Mesothelial cell of epicardium (in vitro differentiated cells): ENCODE measurements at places on chromosomes 13 and 19.

- H3K4me3 ChIP-seq: peak overlapping the region; percentile 28
- peak overlapping the region; percentile 85 for H3K27ac ChIP-seq
- peaks cover 38% of the 10 kb centered on the region for H3K4me1 ChIP-seq
- H3K27me3 ChIP-seq: no peaks in the 10 kb centered on the region
- peaks cover 26% of the 10 kb centered on the region for H3K36me3 ChIP-seq
These were observed 17.7 kb downstream of the GPC6 start for GRCh38 chr13:93244141-93244917.

DNA sequence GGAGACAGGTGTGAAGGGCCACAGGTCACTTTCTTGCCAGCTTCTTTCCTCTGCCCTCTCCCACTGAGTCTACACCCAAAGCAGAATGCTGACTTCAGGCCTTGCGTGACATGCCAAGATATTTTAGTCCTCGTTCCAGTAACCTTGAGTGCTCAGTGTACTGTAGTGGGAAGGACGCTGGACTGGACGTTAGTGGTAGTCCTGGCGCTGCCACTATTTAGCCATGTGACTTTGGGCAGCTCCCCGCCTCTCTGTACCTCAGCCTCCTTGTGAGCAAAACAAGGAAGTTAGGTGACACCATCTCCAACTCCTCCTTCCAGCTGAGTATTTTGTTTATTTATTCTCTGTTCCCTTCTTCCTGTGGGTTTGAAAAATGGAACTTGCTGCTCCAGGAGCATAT lies 86.1 kb downstream of the FRY start:
- H3K27me3 ChIP-seq: no peaks in the 10 kb centered on the region
- no peak overlapping the region for H3K4me3 ChIP-seq
- no peak overlapping the region for H3K27ac ChIP-seq
- DNase-seq: no peak
- peaks cover 21% of the 10 kb centered on the region for H3K4me1 ChIP-seq

DNA sequence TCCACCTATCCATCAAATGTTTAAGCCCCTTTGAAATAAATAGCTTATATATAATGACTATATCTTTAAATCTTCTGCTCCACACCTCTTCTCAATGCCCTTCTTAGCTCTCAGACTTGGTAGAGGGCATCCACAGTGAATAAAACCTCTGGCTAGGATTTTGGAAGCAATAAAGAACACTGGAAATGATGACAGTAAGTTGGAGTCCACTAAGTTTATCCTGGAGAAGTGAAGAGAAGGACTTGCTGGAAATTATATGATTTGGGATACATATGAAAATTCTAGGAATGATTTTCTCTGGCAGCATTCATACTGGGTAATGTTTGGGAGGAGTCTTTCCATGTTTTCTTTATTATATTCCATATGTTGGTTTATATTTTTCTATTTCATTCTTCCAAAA lies 133.5 kb upstream of the KL start:
- H3K27ac ChIP-seq: no peak overlapping the region
- no peaks in the 10 kb centered on the region for H3K27me3 ChIP-seq
- peaks cover 30% of the 10 kb centered on the region for H3K4me1 ChIP-seq

DNA sequence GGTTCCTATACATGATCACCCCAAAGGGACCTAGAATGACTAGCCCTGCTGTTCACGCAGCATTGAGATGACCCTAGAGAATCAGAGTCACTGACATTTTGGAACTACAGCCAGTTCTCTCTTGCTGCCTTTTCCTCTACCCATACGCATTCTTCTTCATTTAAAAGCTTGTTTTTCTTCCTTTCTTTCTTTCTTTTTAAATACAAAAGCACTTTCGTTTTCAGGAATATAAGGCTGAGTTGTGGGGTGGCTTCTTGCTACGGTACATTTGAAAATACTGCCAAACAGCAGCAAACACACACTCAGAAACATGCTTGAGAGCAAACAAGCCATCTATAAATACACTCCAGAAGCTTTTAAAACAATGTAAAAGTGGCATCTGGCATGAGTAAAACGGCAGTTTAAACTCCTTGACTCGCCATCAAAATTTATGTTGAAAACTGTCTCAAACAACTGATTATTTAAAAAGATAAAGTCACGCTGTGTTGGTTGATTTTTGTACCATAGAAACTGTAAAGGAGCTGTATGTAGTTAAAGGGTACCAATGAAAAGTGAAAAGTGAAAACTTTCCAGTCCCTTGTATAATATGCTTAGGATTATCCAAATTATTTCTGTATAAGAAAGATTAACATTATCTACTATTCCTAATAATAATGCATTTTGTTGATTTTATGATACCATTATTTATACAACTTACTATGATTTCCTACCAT lies 95.6 kb downstream of the PCDH9 start:
- DNase-seq: no peak
- H3K4me3 ChIP-seq: no peak overlapping the region
- H3K27ac ChIP-seq: peak overlapping the region; percentile 69
- H3K36me3 ChIP-seq: no peaks in the 10 kb centered on the region
- no peaks in the 10 kb centered on the region for H3K27me3 ChIP-seq
- H3K4me1 ChIP-seq: peaks cover 17% of the 10 kb centered on the region

DNA sequence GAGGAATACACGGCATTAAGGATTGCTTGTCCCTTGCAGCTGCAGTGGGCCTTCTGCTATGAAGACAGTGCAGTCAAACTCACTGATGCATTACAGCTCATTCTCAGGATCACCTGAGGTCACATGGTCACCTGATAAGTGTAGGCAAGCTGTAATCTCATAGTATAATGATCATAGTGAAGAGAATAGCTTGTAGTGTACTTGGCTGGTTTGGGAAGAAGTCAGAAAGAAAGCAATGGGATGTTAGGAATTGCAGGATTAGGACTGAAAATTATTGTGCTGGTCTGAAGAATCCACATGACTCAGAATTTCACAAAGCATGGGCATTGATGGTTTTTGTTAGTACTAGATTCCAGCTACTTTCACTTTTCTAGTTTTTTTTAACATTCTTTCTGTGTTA lies 76.7 kb downstream of the MBNL2 start:
- H3K4me3 ChIP-seq: no peak overlapping the region
- H3K36me3 ChIP-seq: peaks cover 9% of the 10 kb centered on the region
- no peak overlapping the region for H3K27ac ChIP-seq
- DNase-seq: no peak
- H3K27me3 ChIP-seq: no peaks in the 10 kb centered on the region

DNA sequence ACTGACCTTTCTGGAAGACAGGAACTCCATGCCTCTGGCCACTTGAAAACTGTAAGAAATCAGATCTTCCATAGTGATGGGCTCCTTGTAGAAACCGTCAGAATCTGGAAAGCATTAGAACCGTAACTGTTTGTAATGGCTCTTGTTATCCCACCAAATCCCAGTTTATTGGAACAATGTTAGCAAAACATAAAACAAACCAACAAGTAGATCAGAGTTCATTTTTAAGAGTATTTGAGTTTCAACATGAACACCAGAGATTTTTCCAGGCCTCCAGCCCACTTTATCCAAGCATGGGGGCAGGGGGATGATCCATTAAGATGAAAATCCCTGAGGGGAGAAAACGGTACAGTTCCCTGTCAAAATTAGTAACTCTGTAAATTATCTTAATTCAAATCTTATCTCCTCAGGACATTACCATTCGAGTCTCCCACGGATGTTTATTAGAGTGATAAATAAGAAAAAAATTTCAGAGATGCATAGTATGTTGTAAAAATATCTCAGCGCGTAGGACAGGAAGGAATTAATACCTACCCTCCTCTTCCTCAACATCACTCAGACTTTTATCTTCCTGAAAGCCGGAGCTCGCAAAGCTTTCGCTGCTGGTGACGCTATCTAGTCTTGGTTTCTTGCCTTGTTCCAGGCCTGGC lies 172.5 kb downstream of the FLT1 start:
- H3K27me3 ChIP-seq: peaks cover 4% of the 10 kb centered on the region
- H3K27ac ChIP-seq: peak overlapping the region; percentile 60
- no peak for DNase-seq

DNA sequence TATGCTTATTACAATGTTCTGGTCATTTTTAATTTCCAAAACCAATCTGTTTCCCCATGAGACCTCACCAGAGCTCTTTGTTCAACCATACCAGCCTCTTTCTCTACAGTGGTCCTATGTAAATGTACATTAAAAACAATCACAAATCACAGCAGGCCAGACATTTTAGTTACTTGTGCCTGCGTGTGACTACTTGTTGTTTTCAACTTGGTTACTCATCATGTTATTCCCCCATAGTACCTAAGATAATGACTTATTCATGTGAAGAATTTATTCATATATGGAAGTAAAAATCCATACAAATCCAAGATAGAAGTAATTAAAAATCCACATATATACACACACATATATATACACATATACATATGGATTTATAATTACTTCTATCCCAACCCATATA lies 379.6 kb downstream of the SLITRK6 start:
- H3K36me3 ChIP-seq: no peaks in the 10 kb centered on the region
- peaks cover 17% of the 10 kb centered on the region for H3K4me1 ChIP-seq
- no peaks in the 10 kb centered on the region for H3K27me3 ChIP-seq

- peaks cover 44% of the 10 kb centered on the region for H3K4me1 ChIP-seq
- peak overlapping the region; percentile 2 for H3K27ac ChIP-seq
- H3K36me3 ChIP-seq: peaks cover 6% of the 10 kb centered on the region
- no peaks in the 10 kb centered on the region for H3K27me3 ChIP-seq
- H3K4me3 ChIP-seq: no peak overlapping the region
These were observed 4.1 kb downstream of the KATNAL1 start for GRCh38 chr13:30303269-30303668.

GRCh38 chr13:36377826-36378468 lies 31.8 kb upstream of the SPART start:
- no peaks in the 10 kb centered on the region for H3K4me1 ChIP-seq
- no peak overlapping the region for H3K4me3 ChIP-seq
- H3K27me3 ChIP-seq: no peaks in the 10 kb centered on the region
- peaks cover 3% of the 10 kb centered on the region for H3K36me3 ChIP-seq
- peak overlapping the region; percentile 22 for H3K27ac ChIP-seq
- DNase-seq: no peak

DNA sequence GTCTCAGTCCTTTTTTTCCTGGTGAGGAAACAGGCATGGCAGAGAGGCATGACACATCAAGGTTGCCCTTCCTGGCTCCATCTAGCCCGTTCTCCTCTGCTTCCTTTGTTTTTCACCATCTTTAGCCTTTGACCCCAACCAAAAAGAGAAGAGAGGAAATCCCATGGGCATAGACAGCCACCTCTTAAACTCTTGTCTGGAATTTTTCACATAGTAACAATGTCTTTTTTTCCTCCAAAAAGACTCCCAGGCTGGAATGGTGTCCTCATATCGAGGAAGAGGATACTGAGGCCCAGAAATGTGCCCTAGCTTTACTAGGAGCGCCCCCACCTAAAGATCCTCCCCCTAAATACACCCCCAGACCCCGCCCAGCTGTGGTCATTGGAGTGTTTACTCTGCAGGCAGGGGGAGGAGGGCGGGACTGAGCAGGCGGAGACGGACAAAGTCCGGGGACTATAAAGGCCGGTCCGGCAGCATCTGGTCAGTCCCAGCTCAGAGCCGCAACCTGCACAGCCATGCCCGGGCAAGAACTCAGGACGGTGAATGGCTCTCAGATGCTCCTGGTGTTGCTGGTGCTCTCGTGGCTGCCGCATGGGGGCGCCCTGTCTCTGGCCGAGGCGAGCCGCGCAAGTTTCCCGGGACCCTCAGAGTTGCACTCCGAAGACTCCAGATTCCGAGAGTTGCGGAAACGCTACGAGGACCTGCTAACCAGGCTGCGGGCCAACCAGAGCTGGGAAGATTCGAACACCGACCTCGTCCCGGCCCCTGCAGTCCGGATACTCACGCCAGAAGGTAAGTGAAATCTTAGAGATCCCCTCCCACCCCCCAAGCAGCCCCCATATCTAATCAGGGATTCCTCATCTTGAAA lies at the start of gene GDF15:
GDF15 (plus strand) TSS at position 484 of the 868 bp plus-strand sequence; CDS start at position 516, 32 bp downstream.
- no peaks in the 10 kb centered on the region for H3K36me3 ChIP-seq
- peak; percentile 47 for DNase-seq
- H3K4me3 ChIP-seq: peak within 1 kb of the TSS; percentile 33
- H3K27me3 ChIP-seq: peaks cover 6% of the 10 kb centered on the region
- H3K4me1 ChIP-seq: peaks cover 16% of the 10 kb centered on the region

GRCh38 chr13:112069845-112070251 lies 2.9 kb downstream of the SOX1 start:
- DNase-seq: no peak
- H3K4me1 ChIP-seq: peaks cover 21% of the 10 kb centered on the region
- no peaks in the 10 kb centered on the region for H3K36me3 ChIP-seq
- no peak overlapping the region for H3K4me3 ChIP-seq

DNA sequence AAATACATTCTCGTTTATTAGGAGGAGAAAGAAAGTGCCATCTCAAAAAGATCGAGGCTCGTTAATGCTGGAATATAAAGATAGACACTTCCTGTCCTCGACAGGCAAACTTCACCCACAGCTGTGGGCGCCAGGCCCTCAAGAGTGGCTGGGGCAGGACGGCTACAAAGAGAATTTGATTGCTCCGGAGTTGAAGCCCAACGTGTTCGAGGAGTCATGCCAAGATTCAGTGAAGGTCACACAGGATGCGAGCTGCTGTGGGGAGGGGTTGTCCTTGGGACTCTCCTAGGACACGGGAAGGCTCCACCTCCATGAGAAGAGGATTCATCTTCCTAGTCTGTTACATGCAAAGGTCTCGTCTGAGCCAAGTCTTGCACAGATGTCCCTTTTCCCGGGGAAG lies 16.3 kb upstream of the PTPRS start:
- H3K27ac ChIP-seq: no peak overlapping the region
- H3K27me3 ChIP-seq: peaks cover 46% of the 10 kb centered on the region
- no peak overlapping the region for H3K4me3 ChIP-seq
- DNase-seq: no peak
- H3K4me1 ChIP-seq: peaks cover 2% of the 10 kb centered on the region

- peaks cover 12% of the 10 kb centered on the region for H3K4me1 ChIP-seq
- H3K36me3 ChIP-seq: no peaks in the 10 kb centered on the region
- H3K4me3 ChIP-seq: no peak overlapping the region
- no peak overlapping the region for H3K27ac ChIP-seq
- peaks cover 48% of the 10 kb centered on the region for H3K27me3 ChIP-seq
These were observed 8.2 kb upstream of the LAMP1 start for GRCh38 chr13:113288880-113289279.

DNA sequence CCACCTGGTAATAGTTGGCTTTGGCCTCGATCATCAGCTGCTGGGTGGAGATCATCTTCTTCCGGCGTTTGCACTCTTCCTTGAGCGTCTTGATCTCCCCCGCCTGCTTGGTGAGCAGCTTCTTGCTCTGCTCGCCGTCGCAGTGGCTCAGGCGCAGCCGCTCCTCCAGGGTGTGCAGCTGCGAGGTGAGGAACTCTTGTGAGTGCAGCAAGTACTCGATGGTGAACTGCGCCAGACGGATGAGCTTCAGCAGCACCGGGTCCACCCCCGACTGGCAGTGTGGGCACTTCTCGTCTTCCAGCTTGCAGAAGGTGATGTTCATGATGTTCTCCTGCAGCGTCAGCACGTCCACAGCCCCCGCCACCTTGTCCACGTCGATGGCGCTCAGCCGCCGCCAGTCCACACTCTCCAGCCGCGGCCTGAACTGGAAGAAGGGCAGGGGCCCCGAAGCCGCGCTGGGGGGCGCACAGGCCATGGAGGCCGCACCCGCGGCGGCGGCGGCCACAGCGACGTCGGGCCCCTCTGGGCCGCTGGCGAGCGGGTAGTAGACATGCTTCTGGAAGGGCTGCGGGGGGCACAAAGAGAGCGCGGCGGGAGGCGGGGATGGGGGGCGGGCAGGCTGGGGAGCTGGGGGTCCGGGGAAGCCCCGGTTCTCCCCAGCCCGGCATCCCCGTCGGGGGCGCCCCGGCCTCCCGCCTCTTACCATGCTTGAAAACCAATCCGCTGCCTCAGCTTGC lies 3.0 kb downstream of the DZIP1 start:
- H3K4me3 ChIP-seq: peak overlapping the region; percentile 61
- peaks cover 29% of the 10 kb centered on the region for H3K4me1 ChIP-seq
- DNase-seq: no peak
- no peaks in the 10 kb centered on the region for H3K27me3 ChIP-seq

- DNase-seq: no peak
- peaks cover 2% of the 10 kb centered on the region for H3K4me1 ChIP-seq
- H3K27me3 ChIP-seq: peaks cover 25% of the 10 kb centered on the region
These were observed 20.9 kb upstream of the C1QTNF9B start for GRCh38 chr13:23918208-23918607.
